ENCODE measurements at places on chromosomes 5 and 9. TPM values are rescaled to one million over a fixed set of nuclear protein-coding genes. Genes with fewer than 3 reads are reported as not detected.

- DNase-seq: no peak
Observed at GRCh38 chr5:101424530-101425175, 521.6 kb upstream of the ST8SIA4 start.

DNA sequence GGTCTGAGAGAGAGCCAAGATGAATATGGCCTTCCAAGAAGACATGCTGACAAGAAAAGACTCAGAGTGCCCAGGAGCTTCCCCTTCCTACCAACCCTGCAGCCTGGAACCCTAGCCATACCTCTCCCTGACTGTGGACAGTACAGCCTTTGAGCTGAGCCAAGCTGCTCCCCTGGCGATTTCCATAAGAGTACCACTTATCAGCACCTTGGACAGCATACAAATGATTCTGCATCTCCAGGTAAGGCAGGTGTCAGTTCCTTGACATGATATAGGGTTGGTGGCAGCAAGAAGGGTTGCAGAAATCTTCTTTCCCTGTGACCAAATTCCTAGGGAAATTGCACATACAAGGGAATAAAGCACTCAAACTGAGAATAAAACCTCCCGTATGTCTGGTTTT lies 58.3 kb downstream of the MFAP3 start:
- peak; percentile 31 for DNase-seq

GRCh38 chr9:78253285-78253684 lies 17.4 kb downstream of the CEP78 start:
- no peak for DNase-seq

RNF180 gene
- 1.2 TPM for polyA plus RNA-seq

Data from stomach (tissue), 19 donors.